ENCODE measurements at places on chromosomes 13 and 19.

GRCh38 chr13:49690133-49690994 is 922 bp downstream of the EBPL start:
- DNase-seq: peak; percentile 13

DNA sequence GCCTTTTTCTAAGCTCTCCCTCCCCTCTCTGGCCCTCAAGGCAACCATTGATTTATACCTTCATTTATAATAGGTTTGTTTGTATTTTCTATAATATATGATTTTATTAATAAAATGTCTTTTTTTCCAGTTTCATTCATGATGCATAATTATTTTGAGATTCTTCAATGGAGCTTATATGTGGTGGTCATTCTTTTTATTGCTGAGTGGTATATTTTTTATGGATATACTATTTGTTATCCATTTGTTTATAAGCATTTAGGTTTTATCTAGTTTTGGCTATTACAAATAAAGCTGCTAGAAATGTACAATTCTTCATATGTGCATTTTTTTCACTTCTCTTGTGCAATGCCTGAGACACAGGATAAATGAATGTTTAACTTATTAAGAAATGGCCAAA is 10.8 kb downstream of the ZNF211 start:
- no peak for DNase-seq

DNA sequence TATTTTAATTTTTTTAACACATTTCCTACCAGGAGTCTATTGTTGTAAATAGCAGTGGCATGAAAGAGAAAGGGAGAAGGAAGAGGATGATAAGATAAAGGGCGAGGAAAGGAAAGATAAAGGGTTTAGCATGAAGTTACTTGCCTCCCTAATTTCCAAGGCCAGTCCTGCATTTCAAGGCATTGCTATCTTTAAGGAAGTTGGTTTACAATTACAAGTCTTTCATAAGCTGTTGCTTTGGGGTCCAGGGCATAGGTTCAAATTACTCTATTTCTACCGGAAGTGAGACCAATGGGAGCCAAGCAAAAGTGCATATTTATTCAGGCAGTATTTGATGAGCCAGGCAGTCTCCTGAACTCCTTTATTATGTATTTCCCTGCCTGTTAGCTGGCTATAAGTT is 27.7 kb upstream of the UBL3 start:
- no peak for DNase-seq

GRCh38 chr13:52001120-52001731 is 10.0 kb downstream of the ATP7B start:
- peak; percentile 33 for DNase-seq

DNA sequence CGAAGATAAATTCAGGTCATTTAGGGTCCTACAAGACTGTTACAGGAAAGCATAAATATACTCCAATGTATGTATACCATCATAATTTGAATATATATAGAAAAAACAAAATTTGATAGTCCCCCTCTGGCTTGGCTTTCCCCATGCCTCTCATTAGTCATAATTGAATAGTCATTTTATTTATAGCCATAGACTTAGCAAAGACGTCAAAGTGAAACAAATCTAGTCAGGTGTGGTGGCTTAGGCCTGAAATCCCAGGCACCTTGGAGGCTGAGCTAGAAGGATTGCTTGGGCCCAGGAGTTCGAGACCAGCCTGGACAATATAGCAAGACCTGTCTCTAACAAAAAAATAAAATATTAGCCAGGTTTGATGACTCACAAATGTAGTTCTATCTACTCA is 141.1 kb downstream of the TNFRSF19 start:
- DNase-seq: no peak

- DNase-seq: peak; percentile 81
These were observed 801 bp downstream of the KCTD12 start for GRCh38 chr13:76885203-76886004.

- no peak for DNase-seq
These were observed 10.6 kb upstream of the LRRC25 start for GRCh38 chr19:18408053-18408476.

- peak; percentile 37 for DNase-seq
These were observed 65.3 kb upstream of the MCF2L start for GRCh38 chr13:112903606-112904195.

DNA sequence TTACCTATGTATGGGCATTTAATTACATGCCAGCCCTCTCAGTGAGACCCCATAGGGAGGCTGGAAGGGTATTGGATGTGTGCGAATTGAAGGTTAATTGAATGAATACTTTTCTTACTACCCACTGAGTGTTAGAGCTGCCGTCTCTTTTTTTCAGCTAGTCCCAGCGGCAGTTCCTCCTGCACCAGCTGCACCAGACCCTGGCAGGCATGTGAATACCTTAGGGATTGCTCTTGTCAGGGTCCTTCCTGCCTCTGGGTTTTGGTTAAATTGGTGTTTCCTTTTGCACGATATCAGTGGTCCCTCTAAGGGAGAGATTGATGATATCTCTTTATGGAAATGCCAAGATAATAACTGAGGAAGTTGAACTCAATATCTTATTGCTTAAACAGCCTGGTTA is 9.8 kb upstream of the CXCL17 start:
- no peak for DNase-seq

Measured in NCI-H2081 (cell line).